ENCODE measurements at places on chromosomes 1 and 21.

- DNase-seq, result no peak
Observed at GRCh38 chr1:212520299-212520698, 87.6 kb downstream of the NENF start.

- DNase-seq, result no peak
Observed at GRCh38 chr1:51553911-51554310, 34.8 kb upstream of the EPS15 start.

DNA sequence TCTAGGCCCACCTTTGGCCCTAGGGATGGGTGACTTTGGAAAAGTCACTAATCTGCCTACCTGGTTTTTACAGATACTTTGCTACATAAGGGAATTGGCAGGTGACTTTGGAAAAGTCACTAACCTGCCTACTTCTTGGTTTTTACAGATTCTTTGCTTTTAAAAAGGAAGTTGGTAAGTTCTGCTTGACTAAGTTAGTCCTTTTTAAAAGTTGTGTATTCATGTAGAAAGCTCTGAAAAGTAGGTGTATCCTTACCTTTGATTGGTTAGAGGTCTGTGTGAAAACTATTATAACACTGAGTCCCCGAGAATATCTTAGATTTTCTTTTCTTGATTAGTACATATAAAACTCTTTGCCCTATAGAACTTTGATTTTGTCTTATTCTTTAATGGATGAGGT is 12.4 kb downstream of the ATF6 start:
- DNase-seq, result no peak

- DNase-seq, result no peak
Observed at GRCh38 chr1:239538239-239538988, 152.0 kb downstream of the CHRM3 start.

DNA sequence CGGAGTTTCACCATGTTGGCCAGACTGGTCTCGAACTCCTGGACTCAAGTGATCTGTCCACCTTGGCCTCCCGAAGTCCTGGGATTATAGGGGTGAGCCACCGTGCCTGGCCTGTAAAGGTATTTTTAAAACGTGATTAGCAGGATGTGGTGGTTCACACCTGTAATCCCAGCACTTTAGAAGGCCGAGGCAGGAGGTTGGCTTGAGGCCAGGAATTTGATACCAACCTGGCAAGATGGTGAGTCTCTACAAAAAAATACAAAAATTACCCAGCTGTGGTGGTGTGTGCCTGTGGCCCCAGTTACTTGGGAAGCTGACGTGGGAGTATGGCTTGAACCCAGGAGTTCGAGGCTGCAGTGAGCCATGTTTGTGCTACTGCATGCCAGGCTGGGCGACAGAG is 43.3 kb upstream of the SOD1 start:
- DNase-seq, result no peak

- no peak for DNase-seq
Observed at GRCh38 chr21:22710721-22711120, 1712.5 kb downstream of the NCAM2 start.
